ENCODE measurements at places on chromosomes 12 and 14.

DNA sequence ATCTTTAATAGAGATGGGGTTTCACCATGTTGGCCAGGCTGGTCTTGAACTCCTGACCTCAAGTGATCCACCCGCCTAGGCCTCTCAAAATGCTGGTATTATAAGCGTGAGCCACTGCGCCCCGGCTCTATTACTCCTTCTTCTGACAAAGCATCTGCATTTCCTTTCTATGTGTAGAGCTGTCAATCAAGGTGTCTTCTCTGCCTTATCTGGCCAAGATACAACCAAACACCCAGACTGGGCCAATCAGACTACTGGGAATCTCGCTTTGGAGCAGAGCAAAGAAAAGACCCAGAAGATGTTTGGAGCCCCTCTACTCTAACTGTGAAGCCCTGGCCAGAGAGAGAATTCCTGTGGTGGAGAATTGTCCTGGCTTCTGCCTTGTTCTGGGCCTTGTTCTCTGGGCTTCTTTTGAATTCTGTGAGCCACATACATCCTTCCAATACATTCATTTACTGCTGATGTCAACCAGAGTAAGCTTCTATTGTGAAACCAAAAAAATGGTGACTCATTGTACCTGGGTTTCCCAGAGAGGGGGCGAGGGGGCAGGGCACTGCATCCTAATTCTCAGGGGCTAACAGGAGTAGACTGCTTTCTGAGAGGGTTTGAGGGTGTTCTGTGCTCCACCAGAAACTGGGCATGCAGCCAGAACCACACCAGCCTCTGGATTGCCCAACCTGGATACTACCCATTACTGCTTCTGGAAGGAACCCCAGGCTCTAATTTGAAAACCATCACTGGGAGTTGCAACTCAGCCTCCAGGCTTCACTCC lies 18.8 kb upstream of the FLVCR2 start:
- DNase-seq, result peak; percentile 42

- DNase-seq, result peak; percentile 71
Observed at GRCh38 chr14:28754209-28754985, 12.2 kb upstream of the FOXG1 start.

DNA sequence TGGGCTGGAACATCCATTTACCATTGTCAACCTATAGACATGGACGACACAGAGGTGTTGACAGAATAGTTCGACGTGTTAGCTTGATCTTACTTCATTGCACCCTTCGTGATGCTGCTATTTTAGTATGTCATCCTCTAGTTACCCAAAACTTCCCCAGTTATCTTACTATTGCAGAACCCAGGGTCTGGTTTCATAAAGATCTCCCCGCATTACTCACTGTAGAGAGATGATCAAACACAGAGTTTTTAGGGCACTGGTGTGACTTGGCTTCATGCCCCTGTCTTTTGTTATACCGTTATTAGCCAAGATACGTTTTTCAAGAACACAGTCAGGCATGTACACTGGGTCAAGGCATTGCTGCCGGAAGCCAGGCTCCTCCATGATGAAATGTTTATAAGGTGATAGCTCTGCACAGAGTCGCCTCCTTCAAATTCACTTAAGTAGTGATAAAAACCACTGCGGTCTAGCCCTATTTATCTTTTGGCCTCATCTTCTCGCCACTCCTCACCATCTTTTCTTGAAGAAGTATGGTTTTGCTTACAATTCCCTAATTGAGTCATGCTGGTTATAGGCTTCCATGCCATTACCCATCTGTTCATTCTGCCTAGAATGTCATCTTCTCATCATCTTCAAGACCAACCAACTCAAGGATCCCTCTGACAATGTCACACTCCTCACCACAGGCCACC lies 1127.9 kb downstream of the VRK1 start:
- no peak for DNase-seq

DNA sequence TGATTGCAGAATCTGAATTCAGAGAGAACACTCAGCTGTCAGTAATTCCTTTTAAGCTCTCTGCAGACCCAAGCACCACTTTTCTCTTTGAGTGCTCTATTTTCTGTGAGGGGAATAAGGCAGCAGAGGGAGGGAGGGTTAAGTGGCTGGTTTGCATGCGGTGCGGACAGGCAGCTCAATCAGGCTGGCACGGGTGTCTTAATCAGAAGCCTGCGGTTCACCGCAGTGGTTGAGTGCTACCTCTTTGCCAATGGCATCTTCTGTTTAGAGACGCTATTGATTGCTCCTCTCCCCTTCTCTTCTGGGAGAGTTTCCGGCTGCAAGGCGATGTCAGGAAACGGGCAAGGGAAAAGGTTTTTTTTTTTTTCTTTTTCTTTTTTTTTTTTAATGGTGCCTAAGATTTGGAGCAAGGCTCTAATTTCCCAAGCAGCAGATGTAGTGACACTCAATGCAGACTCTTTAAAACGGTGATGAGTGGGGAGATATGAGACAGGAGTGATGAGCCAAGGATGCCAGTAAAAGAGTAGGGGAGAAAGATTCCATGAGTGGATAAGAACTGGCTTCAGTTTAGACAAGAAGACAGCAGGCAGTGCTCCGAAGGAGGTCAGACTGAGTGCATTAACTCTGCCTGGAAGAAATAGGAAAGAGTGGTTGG lies 533.7 kb upstream of the SEL1L start:
- DNase-seq, result no peak

DNA sequence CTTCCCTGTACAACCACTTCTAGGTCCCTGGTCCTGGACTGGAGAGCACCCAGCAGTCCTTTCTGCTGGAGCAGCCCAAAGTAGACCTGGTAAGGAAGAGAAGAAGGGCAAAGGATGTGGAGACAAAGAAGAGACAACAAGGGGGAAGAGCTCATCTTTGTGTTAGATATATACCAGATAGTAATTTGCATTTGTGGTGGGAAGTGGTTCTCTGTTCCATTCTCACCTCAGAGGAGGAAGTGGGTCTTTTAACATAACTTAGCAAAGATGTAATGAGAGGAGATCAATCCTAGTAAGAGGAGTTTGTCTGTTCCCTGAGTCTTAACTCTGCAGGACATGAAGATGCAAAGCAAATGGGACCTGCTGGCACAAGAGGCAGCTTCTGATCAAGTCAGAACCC lies 8.0 kb downstream of the CCDC198 start:
- peak; percentile 3 for DNase-seq
